Thyroid gland (tissue), 4 donors: ENCODE measurements at places on chromosomes 1 and 21. TPM values are rescaled to one million over a fixed set of nuclear protein-coding genes. Genes with fewer than 3 reads are reported as not detected.
A peak's percentile ranks its signal among the peaks of the same experiment; 100 is the strongest.

DNA sequence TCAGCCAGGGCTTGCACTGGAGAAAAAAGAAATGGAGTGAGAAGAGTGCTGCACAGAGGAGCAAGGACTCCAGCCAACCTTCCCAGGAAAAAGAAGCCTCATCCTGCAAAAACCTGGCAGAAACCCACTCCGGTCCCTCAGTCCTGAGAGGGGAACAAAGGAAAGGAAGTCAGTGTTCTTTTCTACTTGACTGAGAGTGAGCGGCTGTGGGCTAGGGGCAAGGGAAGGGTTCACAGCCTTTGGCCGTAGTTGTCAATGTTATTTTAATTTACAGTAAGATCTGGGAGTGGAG lies 8.9 kb upstream of the GOLT1A start:
- DNase-seq = no peak

DNA sequence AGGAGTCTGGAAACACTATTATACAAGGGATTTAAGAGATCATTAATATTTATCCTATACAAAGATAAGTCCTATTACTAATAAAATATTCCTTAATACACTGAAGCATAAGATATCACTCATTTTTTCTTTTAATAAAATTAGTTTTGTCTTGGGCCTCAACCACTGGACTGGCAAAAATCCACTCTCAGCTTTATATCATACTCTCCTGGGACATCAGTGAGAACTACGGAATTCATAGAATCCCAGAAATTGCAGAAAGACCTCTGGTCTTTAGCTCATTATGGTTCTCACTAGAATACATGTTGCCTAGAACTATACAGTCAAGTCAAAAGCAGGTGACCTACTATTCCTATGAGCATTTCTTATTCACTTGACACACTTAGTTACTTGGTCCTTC lies 285.0 kb downstream of the LRRC40 start:
- DNase-seq = no peak

DNA sequence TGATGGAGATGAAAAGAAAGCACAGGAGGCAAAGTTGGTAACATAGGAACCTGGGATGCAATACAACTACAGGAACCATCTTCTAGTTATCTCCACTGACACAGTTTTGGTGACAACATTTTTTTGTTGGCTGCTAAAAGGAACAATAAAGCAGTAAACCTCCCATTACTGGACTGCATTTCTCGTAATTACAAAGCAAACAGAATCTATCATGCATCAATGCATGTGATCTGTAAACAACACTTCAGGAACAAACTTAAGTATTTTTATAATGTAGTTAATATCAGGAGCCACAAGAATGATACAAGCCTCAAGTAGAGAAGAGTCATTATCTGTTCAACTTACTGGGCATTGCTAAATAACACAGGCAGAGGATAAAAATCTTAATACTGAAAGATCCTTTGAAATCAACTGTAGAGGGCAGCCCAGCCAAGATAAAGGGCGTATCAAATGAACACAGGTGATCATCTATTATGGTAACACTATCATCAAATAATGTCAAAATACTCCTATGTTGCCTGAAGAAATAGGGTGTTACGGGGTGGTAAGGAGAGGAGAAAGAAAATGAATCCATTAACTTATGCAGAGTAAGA lies 193.3 kb downstream of the EIF4G3 start:
- DNase-seq = peak; percentile 9

GRCh38 chr1:28078680-28079626 lies 9.5 kb downstream of the EYA3 start:
- no peak for DNase-seq

GRCh38 chr1:107840725-107841124 lies 124.3 kb downstream of the VAV3 start:
- DNase-seq = no peak

GRCh38 chr21:33308586-33309490 lies 15.9 kb upstream of the IFNAR1 start:
- DNase-seq = no peak

GRCh38 chr1:19616489-19616888 lies 27.6 kb upstream of the NBL1 start:
- no peak for DNase-seq

GRCh38 chr1:69088571-69088970 lies 479.2 kb upstream of the LRRC7 start:
- no peak for DNase-seq

GRCh38 chr21:28893687-28894086 lies 99.0 kb downstream of the LTN1 start:
- DNase-seq = no peak

- no peak for DNase-seq
Observed at GRCh38 chr1:66445492-66446181, 88.3 kb upstream of the SGIP1 start.

- DNase-seq = peak; percentile 81
Observed at GRCh38 chr1:237864338-237865244, 26.1 kb downstream of the ZP4 start.

DNA sequence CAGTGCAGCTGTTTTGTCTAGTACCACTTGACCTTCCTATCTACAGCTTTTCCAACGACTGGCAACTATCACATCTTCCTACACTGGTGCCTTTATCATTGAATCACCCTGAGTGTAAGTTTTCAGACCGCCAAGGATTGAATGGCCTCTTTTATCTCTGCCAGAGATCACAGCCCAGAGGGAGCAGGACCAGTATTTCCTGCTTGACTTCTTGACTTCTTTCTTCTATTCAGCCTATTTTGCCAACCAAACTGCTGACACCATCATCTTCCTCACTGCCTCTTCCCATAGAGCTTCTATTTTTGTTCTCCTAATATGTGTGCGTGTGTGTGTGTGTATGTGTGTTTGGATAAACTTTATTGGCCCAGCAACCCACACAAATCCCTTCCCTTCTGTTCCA lies 53.8 kb downstream of the SERBP1 start:
- no peak for DNase-seq

GRCh38 chr1:14733048-14733778 lies 134.7 kb downstream of the KAZN start:
- DNase-seq = no peak

- DNase-seq = no peak
Observed at GRCh38 chr1:200363264-200363933, 46.4 kb downstream of the ZNF281 start.

DNA sequence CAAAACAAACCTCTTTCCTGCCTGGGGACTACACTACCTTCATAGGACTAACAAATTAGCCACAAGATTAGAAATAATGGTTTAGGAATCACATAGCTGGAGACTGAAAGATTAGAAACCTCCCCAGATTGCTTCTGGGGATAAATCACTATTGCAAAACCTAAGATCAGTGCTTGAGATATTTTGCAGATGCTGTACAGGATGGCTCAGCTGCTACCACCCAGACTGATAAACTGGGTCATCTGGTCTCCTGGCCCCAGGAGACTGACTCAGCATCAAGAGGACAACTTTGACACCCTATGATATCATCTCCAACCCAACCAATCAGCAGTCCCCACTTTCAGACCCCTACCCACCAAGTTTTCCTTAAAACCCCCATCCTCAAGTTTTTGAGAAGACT lies 137.0 kb downstream of the LRRC53 start:
- no peak for DNase-seq

DNA sequence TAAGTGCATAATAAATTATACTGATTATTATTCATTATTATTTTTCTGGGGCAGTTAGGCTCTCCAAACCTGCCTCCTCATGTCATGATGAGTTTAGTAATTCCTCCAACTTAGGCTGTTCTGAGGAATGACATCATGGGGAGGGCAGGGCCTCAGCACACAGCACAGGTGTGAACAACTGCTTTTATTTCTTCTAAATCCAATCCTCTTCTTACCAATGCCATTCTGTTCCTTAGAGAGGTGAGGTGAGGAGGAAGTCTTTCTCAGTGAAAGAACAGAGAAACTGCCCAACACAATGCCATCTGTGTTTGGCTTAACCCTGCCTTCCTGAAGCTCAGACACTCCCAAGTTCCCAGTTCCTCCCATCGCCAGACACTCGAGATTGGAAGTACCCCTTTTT lies 45.4 kb upstream of the WASF2 start:
- no peak for DNase-seq

- no peak for DNase-seq
Observed at GRCh38 chr1:59952065-59952464, 25.5 kb upstream of the CYP2J2 start.

Gene KPRP
- total RNA-seq = not detected

Gene EDN2
- total RNA-seq = not detected

Gene RIMS3
- 4.4 TPM for total RNA-seq

Gene TAL1
- 3.9 TPM for total RNA-seq

Gene EPHA10
- 0.11 TPM for total RNA-seq

Gene NR1I3
- total RNA-seq = not detected

Gene LDLRAD2
- not detected for total RNA-seq

Gene ASTN1
- 0.11 TPM for total RNA-seq

Gene NRDC
- total RNA-seq = 98.7 TPM

Gene PTPRF
- 80.6 TPM for total RNA-seq

Gene AMY1B
- total RNA-seq = not detected
